ENCODE measurements at places on chromosomes 1 and 21.

DNA sequence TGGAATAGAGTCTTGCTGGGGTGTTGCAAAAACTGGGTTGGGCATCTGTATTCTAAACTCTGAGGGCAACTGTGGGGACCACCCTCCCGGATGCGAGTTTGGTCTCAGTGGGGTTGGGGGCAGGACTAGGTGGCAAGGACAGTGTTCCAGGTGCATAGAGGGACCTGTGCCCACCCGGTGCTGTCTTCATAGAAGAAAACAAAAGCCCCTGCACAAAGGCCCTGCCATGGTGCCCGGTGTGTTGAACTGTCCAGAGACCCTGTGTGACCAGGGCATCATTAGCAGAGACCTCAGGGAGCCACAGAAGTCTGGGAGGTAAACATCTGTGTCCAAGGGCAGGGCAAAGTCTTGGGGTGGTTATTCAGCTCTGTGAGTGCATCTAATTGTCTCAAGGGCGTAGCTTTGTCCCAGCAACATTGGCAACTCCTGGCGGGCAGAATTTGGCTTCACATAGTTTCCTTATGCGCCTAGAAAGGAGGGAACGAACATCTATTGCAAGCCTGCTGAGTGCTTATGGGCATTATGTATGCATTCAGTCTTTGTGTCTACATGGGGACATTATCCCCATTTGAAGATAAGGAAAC is 72.2 kb upstream of the IFFO2 start:
- no peak for DNase-seq

DNA sequence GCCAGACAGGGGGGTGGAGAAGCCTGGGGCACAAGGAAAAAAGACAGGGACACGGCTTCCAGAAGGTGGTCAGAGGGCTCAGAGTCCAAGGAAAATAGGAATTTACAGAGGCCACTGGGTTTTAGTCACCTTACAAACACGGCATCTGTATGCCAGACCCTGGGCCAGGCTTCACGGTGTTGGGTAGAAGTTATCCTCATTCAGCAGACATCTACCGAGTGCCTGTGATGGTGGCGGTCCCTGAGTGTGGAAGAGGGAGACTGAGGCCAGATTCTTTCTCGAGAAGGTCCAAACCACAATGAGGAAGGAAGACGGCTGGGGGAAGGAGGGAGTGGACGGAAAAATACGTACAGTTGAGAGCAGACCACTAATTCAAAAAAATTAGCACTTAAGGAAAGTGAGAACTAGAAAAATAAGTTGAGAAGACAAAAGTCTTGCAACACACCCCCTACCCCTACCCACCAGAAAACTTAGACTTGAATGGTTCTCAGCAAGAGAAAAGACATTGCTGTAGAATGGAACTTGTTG is 864 bp upstream of the BTG2 start:
- DNase-seq: no peak

DNA sequence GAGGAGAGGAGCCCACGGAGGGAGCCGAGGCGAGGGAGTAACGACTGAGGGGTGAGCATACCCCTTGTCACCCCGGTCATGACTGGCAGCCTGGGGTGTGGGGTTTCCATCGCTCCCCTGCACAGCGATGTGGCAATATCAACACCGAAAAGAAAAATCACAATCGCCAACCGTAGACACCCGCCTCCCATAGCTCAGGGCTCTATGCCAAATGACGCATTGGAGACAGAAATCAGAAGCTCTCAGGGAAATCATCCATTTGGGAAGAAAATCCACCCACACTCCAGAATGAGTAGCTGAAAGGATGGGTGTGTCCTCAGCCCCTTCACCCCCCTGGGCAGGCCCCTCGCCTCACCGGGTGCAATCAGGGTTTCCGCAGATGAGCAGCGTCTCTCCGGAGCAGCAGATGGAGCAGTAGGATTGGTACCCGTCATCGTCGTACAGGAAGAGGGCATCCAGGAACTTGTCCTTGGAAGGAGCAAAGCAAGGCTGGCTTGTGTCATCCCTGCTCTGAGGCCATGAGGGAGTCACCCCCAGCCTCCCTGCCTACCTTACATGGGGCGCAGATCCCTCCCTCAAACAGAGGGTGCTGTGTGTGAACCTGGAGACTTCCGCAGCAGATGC is 2.5 kb downstream of the DNMT3L start:
- no peak for DNase-seq

- DNase-seq: no peak
These were observed 67.2 kb downstream of the SLC37A1 start for GRCh38 chr21:42580793-42581321.

GRCh38 chr1:24323281-24323680 is 4.1 kb downstream of the GRHL3 start:
- DNase-seq: no peak

DNA sequence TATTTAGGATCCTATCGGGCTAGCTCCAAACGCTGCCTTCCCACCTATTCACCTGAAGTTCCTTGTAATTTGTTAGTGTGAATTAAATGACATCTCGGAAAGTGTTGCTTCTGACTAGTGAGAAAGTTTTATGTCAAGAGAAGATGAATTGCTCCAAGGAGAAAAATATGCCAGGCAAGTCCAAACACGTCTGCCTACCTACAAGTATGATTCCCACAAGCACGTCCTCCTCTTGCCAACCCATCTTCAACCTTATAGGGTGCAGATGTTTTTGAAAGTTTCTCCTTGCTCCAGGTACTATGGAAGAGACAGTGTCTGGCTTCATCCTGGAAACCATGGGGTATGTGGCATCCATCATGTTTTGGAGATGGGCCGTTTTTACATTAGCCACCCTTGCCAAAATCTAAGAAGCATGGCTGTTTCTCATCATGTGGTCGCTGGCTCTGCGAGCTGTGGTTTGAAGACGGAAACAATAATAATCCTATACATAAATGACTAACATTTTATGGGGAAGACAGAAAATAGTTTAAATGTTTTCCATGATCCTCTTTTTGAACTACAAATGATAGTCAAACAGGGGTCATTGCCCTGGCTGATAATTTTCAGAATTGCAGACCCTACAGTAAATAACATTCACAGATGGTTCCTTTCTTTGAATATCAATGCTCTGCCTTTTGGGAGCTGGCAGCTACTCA is 505.8 kb downstream of the SMYD3 start:
- no peak for DNase-seq
